ENCODE measurements at places on chromosomes 16 and 17. TPM values are rescaled to one million over a fixed set of nuclear protein-coding genes. Genes with fewer than 3 reads are reported as not detected.

DNA sequence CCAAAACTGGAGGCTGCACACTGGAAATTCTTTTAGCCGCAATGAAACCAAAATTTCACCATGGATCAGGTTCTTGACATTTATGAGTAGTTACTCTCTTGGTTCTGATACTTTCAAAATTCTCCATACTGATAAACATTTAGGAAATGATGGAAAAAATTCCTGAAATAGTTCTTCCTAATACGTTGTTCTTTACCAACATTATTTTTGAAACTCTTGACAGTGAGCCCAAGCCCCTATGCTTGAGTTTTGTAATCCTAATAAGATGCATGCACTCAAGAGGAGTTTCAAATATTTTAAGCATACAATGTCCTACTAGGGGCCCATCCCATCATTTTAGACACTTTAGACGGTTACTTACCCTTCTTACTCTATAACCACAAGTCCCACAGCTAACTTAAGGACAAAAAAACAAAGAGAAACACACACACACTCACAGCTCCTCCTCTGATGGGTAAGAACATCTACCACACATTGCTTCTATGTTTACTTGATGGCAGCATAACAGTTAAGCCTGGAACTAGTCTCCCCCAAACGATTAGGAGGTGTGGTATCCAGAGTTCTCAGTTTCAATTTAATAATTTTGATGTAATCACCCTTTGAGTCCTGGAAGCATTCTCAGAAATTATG is 3.7 kb downstream of the VEZF1 start:
- DNase-seq, result no peak
- H3K4me3 ChIP-seq, result peak overlapping the region; percentile 29
- H3K36me3 ChIP-seq, result peaks cover 18% of the 10 kb centered on the region
- H3K27ac ChIP-seq, result peak overlapping the region; percentile 97
- H3K4me1 ChIP-seq, result peaks cover 75% of the 10 kb centered on the region
- no peaks in the 10 kb centered on the region for H3K27me3 ChIP-seq

GRCh38 chr16:10297341-10298006 is 88.4 kb upstream of the ATF7IP2 start:
- no peaks in the 10 kb centered on the region for H3K36me3 ChIP-seq
- H3K27me3 ChIP-seq, result no peaks in the 10 kb centered on the region
- H3K4me3 ChIP-seq, result no peak overlapping the region
- H3K27ac ChIP-seq, result no peak overlapping the region
- no peaks in the 10 kb centered on the region for H3K4me1 ChIP-seq

DNA sequence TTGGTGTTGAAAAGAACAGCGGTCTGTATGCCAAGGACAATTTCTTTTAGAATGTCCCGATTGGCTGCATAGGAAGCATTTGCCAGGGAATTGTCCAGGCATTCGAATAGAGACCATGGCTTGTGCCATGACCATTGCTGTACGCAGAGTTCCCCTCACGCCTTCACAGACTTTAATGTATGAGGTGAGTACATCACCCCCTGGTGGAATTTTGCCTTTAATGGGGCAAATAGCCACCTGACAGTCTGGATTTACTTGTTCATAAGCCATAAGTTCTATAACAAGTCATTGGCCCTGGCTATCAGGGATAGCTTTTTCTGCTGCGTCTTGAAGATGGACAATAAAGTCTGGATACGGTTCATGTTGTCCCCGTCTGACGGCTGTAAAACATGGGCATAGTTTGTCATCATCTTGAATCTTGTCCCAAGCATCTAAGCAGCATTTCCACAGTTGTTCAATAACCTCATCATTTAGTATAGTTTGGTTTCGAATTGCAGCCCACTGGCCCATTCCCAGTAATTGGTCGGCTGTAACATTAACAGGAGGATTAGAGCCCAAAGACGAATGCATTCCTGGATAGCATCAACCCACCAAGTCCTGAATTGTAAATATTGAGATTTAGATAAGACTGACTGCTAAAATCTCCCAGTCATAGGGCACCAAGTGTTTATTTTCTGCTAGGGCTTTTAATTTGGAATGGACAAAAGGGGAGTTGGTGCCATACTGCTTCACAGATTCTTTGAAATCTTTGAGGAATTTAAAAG is 67.7 kb upstream of the ARL4D start:
- no peak overlapping the region for H3K4me3 ChIP-seq
- no peaks in the 10 kb centered on the region for H3K36me3 ChIP-seq
- no peak overlapping the region for H3K27ac ChIP-seq
- peaks cover 10% of the 10 kb centered on the region for H3K4me1 ChIP-seq
- no peak for DNase-seq

GRCh38 chr17:39867084-39867879 is 720 bp upstream of the ZPBP2 start:
- H3K36me3 ChIP-seq, result no peaks in the 10 kb centered on the region
- H3K27me3 ChIP-seq, result peaks cover 32% of the 10 kb centered on the region
- H3K27ac ChIP-seq, result no peak overlapping the region
- no peak for DNase-seq

DNA sequence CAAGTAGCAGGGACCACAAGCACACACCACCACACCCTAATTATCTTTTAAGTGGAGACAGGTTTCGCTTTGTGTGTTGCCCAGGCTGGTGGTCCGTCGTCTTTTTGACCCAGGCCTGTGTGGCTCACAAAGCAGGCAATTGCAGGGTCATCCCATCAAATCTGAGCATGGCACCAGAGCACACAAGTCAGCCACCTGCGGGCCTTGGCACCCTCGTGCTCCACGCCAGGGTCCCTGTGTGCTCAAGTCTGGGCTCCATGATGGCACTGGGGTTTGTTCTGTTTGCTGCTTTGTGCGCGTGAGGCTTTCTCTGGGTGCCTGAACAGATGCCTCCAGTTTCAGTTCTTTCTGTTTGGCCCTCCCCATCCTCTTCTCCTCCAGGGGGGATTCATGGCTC is 2.4 kb upstream of the CAPN15 start:
- H3K4me3 ChIP-seq, result no peak overlapping the region
- H3K27ac ChIP-seq, result peak overlapping the region; percentile 99
- peaks cover 18% of the 10 kb centered on the region for H3K36me3 ChIP-seq
- H3K27me3 ChIP-seq, result no peaks in the 10 kb centered on the region
- DNase-seq, result no peak

- H3K4me3 ChIP-seq, result no peak overlapping the region
- no peaks in the 10 kb centered on the region for H3K36me3 ChIP-seq
- H3K4me1 ChIP-seq, result peaks cover 8% of the 10 kb centered on the region
- H3K27me3 ChIP-seq, result no peaks in the 10 kb centered on the region
- H3K27ac ChIP-seq, result no peak overlapping the region
Measured at GRCh38 chr16:50709980-50710379, 16.6 kb downstream of the NOD2 start.

DNA sequence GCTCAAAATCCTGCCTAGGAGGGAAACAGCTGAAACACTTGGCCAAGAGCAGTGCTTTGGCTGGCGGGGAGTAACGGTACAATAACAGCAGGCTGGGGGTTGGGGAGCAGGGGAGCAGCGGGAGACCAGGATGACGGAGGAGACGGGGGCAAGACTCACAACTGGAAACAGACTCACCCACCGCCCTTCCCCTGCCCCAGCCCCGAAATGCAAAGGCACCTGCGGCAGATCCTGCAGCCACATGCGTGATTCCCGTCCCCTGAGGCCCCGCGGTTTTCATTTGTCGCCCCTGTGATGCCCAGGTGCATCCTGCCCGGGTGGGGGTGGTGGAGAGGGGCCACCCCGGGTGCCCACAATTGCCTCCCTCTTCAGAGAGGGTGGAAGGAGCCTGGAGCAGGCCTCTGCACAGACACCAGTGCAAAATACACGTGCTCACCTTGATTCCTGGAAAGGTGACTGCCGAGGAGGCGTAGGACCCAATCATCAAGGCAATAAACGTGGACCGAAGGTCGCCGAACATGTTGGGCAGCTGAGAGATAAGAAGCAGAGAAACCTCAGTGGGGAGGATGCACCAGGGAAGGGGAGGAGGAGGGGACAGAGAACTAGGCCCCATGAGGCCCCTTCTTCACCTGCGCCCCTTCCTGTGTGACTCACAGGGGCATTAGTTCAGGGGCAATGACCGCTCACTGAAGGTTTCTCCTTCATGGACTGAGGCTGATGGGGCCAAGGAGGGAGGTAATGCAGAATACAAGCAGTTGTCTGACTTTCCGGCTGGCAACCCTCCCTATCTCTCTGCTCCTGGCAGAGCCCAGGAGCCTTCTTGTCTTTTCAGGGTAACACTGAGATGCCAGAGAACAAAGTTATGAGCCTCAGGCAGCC is 30.4 kb upstream of the PITPNA start:
- no peaks in the 10 kb centered on the region for H3K27me3 ChIP-seq
- peaks cover 27% of the 10 kb centered on the region for H3K36me3 ChIP-seq
- peaks cover 15% of the 10 kb centered on the region for H3K4me1 ChIP-seq
- H3K27ac ChIP-seq, result no peak overlapping the region
- no peak for DNase-seq

- DNase-seq, result no peak
- H3K27ac ChIP-seq, result no peak overlapping the region
- peaks cover 3% of the 10 kb centered on the region for H3K4me1 ChIP-seq
- H3K4me3 ChIP-seq, result no peak overlapping the region
- H3K36me3 ChIP-seq, result peaks cover 7% of the 10 kb centered on the region
- no peaks in the 10 kb centered on the region for H3K27me3 ChIP-seq
Measured at GRCh38 chr16:50802961-50803360, 61.1 kb downstream of the CYLD start.

- no peaks in the 10 kb centered on the region for H3K36me3 ChIP-seq
- H3K27ac ChIP-seq, result no peak overlapping the region
- H3K4me1 ChIP-seq, result peaks cover 5% of the 10 kb centered on the region
- no peak overlapping the region for H3K4me3 ChIP-seq
- H3K27me3 ChIP-seq, result no peaks in the 10 kb centered on the region
Measured at GRCh38 chr16:84544031-84544773, 39.7 kb upstream of the MEAK7 start.

GRCh38 chr16:70735141-70735979 is 49.5 kb upstream of the MTSS2 start:
- peaks cover 50% of the 10 kb centered on the region for H3K4me1 ChIP-seq
- peak overlapping the region; percentile 92 for H3K27ac ChIP-seq
- H3K4me3 ChIP-seq, result no peak overlapping the region
- H3K27me3 ChIP-seq, result no peaks in the 10 kb centered on the region
- peaks cover 13% of the 10 kb centered on the region for H3K36me3 ChIP-seq

GRCh38 chr17:9148905-9149525 is 127.7 kb downstream of the NTN1 start:
- DNase-seq, result no peak
- H3K27me3 ChIP-seq, result no peaks in the 10 kb centered on the region
- H3K36me3 ChIP-seq, result no peaks in the 10 kb centered on the region
- peaks cover 59% of the 10 kb centered on the region for H3K4me1 ChIP-seq
- H3K4me3 ChIP-seq, result no peak overlapping the region
- H3K27ac ChIP-seq, result no peak overlapping the region

- H3K36me3 ChIP-seq, result no peaks in the 10 kb centered on the region
- H3K4me3 ChIP-seq, result no peak overlapping the region
- H3K27me3 ChIP-seq, result peaks cover 19% of the 10 kb centered on the region
- no peak overlapping the region for H3K27ac ChIP-seq
Measured at GRCh38 chr17:45648642-45649041, 135.5 kb upstream of the CRHR1 start.

GRCh38 chr17:81646869-81647600 is 9.3 kb downstream of the PDE6G start:
- peaks cover 8% of the 10 kb centered on the region for H3K4me1 ChIP-seq
- no peak overlapping the region for H3K4me3 ChIP-seq
- no peaks in the 10 kb centered on the region for H3K36me3 ChIP-seq

DNA sequence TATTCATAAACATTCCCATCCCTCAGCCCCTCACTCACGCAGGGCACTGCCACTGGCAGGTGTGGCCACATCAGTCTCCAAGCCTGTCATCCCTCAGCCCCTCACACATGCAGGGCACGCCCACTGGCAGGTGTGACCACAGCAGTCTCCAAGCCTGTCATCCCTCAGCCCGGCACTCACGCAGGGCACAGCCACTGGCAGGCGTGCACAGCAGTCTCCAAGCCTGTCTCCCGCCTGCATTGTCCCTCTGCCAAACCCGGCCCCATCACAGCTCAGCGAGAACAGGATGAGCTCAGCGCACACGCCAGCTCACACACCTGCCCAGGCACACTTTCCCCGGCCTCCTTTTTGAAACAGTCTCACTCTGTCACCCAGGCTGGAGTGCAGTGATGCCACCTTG is 11.4 kb upstream of the KREMEN2 start:
- no peaks in the 10 kb centered on the region for H3K4me1 ChIP-seq
- no peak overlapping the region for H3K27ac ChIP-seq
- H3K27me3 ChIP-seq, result peaks cover 10% of the 10 kb centered on the region
- H3K36me3 ChIP-seq, result peaks cover 26% of the 10 kb centered on the region
- DNase-seq, result no peak

- H3K4me3 ChIP-seq, result no peak overlapping the region
- H3K27me3 ChIP-seq, result no peaks in the 10 kb centered on the region
- H3K36me3 ChIP-seq, result no peaks in the 10 kb centered on the region
- H3K4me1 ChIP-seq, result no peaks in the 10 kb centered on the region
- H3K27ac ChIP-seq, result no peak overlapping the region
Measured at GRCh38 chr16:79607587-79607986, 7.0 kb upstream of the MAF start.

DNA sequence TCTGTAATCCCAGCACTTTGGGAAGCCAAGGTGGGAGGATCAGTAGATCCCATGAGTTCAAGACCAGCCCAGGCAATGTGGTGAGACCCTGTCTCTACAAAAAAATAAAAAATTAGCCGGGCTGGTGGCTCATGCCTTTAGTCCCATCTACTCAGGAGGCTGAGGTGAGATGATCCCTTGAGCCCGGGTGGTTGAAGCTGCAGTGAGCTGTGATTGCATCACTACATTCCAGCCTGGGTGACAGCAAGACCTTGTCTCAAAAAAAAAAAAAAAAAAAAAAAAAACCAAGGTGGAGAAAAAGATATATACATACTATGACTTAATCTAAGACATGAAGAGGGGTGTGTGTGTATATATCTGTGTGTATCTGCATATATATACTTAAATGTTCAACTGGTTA is 26.7 kb downstream of the BBS2 start:
- no peak overlapping the region for H3K27ac ChIP-seq
- DNase-seq, result no peak
- no peaks in the 10 kb centered on the region for H3K4me1 ChIP-seq
- no peak overlapping the region for H3K4me3 ChIP-seq
- peaks cover 26% of the 10 kb centered on the region for H3K36me3 ChIP-seq

- H3K27me3 ChIP-seq, result no peaks in the 10 kb centered on the region
- H3K36me3 ChIP-seq, result no peaks in the 10 kb centered on the region
- DNase-seq, result no peak
- no peak overlapping the region for H3K27ac ChIP-seq
- H3K4me3 ChIP-seq, result no peak overlapping the region
- H3K4me1 ChIP-seq, result peaks cover 10% of the 10 kb centered on the region
Measured at GRCh38 chr16:85017633-85018032, 6.3 kb upstream of the ZDHHC7 start.

- H3K4me1 ChIP-seq, result peaks cover 18% of the 10 kb centered on the region
- DNase-seq, result no peak
- no peaks in the 10 kb centered on the region for H3K27me3 ChIP-seq
Measured at GRCh38 chr17:60395508-60396065, 3.7 kb upstream of the USP32 start.

Gene RPS6KB1
- total RNA-seq, result 45.2 TPM

Gene ITGAD
- not detected for total RNA-seq

Gene CCDC144A
- total RNA-seq, result 3.4 TPM

Gene TEX19
- total RNA-seq, result not detected

Gene LPO
- total RNA-seq, result not detected

Gene RPTOR
- total RNA-seq, result 65.8 TPM

Gene IRX3
- total RNA-seq, result 1.7 TPM

Gene USP43
- not detected for total RNA-seq

Gene OR3A3
- not detected for total RNA-seq

Gene ZDHHC1
- 11.6 TPM for total RNA-seq

Gene WNT9B
- total RNA-seq, result 0.42 TPM

Gene MGAT5B
- 1.7 TPM for total RNA-seq

Gene FBF1
- total RNA-seq, result 9.7 TPM

Gene RTN4RL1
- 0.50 TPM for total RNA-seq

All from esophagus muscularis mucosa (tissue), 4 donors.